T47D (cell line): ENCODE measurements at places on chromosomes 12 and 14.

DNA sequence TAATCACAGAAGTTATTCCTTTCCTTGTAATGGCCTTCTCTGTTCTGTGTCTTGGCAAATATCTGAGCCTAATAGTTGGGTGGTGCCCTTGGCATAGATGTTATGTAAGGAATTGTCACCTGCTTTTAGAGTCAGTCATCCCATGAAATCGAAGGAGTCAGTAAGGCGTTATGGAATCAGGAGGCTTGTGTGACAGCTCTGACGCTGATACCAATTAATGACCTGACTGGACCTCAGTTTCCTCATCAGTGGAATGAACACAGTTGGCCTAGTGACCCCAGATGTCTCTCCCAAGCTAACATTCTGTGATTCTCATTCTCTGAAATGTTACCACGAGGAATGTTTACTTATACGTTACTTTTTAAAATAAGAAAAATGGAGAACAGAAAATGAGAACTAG, 32.1 kb downstream of the TXNRD1 start:
- DNase-seq, result no peak

DNA sequence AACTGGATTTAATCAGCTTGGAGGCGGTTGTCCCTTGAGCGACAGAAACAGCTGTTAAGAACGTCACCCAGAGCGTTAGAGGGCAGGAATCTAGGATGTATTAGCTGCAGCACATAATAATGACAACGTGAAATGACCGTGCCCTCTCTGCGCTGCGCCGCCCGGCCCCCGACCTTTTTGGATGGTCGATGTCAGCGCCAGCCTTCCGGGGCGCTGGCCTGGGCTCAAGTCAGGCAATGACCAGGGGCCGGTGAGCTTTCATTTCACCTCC, 427 bp upstream of the TMEM120B start:
- peak; percentile 53 for DNase-seq

- DNase-seq, result no peak
These were observed 60.1 kb upstream of the PPM1H start for GRCh38 chr12:62995097-62995496.

- DNase-seq, result peak; percentile 73
These were observed 1.1 kb downstream of the JAG2 start for GRCh38 chr14:105167303-105168092.

GRCh38 chr12:125773033-125773640, 707.9 kb downstream of the AACS start:
- peak; percentile 75 for DNase-seq
